Activated CD4-positive, alpha-beta T cell treated with anti-CD3 and anti-CD28 coated beads, Interleukin-2, Interleukin-6, amounts not matched to agents 100 ng/mL and 50 ng/mL, durations not matched to agents 16 hours and 8 hours (primary cell): ENCODE measurements at places on chromosomes 11 and 22.

GRCh38 chr11:27616711-27617110 is 83.5 kb downstream of the BDNF start:
- no peak for DNase-seq

DNA sequence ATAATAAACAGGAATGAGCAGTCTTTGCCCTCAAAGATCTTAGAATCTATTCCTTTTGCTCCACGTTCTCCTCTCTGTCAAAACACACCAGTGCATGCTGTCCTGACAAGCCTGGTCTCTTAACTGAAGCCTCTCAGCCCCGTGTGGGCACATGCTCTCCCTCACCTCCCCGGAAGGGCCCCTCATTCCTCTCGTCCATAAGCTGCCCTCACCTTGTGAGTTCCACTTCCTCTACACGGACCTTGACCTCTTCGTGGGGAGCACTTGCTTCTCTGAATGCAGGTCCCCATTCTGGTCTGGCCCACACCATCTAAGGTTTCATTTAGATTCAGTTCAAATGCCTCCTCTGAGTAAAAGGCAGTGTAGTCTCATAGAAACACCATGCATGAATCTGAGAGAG is 412.3 kb upstream of the SYN3 start:
- DNase-seq: no peak

- no peak for DNase-seq
Observed at GRCh38 chr22:27799827-27800249, 1.7 kb downstream of the MN1 start.

DNA sequence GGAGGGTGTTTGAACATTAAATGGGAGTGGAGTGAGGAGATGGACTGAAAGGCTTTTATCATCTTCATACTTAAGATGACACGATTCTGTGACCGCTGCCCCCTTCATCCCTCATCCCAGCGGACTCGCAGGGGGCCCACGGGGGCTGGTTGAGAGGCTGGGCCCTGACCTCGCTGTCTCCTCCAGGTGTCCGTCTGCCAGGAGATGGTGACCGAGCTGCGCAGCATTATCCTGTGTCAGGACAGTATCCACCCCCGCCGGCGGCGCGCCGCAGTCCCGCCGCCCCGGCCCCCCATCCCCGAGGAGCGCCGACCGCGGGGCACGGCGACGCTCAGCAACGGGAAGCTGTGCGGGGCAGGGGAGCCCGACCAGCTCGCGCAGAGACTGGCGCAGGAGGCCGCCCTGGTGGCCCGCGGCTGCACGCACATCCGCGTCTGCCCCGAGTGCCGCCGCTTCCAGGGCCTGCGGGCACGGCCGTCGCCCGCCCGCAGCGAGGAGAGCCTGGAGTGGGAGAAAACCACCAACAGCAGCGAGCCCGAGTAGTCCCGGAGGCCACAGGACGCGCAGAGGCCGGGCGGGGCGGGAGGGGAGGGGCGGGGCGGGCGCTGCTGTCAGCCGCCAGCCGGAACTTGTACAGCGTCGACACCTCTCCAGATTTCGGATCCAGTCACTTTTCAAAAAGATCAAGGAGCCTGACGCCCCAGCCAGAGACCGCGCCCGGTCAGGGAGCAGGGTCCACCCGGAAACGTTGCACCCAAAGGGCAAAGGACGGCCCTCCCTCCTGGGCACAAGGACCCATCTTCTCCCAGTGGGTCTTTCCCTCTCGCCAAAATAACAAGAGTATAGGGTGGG is 38.0 kb upstream of the TBCEL start:
- DNase-seq: peak; percentile 41

DNA sequence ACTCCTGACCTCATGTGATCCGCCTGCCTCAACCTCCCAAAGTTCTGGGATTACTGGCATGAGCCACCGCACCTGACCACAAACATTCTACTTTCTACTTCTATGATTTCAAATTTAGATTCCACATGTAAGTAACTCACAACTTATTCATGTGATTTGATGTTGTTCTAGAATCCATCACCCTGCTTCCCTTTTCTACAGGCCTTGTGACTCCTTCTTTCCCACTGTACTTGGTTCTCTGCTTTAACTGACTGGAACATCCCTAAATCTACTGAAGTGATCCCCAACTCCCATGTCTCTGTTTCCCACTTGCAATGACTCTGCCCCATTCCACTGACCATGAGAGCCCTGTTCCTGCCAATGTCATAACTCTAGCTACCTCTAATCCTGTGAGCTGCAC is 25.7 kb upstream of the MRPL17 start:
- no peak for DNase-seq

- no peak for DNase-seq
Observed at GRCh38 chr11:121451178-121451985, 732 bp upstream of the SORL1 start.

- no peak for DNase-seq
Observed at GRCh38 chr11:45974806-45975205, 52.4 kb downstream of the LARGE2 start.

DNA sequence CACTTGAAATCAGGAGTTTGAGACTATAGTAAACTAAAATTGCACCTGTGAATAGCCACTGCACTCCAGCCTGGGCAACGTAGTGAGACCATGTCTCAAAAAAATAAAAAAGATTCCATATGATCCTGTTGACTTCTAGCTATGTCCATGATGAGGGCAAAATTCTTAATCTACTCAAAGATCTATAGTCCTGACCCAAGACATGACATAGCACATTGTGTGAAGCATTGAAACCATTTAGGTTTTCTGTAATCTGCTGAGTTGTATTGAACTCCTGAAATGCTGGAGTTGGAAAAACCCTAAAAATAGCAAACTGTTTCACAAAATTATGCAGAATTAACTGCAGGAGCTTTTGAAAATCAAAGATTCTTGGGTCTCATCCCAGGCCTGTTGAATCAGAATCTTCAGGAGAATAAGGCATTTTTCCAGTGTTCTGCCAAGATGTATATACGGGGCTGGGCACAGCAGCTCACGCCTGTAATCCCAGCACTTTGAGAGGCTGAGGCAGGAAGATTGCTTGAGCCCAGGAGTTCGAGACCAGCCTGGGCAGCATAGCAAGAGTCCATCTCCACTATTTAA is 29.8 kb upstream of the LDHA start:
- no peak for DNase-seq

DNA sequence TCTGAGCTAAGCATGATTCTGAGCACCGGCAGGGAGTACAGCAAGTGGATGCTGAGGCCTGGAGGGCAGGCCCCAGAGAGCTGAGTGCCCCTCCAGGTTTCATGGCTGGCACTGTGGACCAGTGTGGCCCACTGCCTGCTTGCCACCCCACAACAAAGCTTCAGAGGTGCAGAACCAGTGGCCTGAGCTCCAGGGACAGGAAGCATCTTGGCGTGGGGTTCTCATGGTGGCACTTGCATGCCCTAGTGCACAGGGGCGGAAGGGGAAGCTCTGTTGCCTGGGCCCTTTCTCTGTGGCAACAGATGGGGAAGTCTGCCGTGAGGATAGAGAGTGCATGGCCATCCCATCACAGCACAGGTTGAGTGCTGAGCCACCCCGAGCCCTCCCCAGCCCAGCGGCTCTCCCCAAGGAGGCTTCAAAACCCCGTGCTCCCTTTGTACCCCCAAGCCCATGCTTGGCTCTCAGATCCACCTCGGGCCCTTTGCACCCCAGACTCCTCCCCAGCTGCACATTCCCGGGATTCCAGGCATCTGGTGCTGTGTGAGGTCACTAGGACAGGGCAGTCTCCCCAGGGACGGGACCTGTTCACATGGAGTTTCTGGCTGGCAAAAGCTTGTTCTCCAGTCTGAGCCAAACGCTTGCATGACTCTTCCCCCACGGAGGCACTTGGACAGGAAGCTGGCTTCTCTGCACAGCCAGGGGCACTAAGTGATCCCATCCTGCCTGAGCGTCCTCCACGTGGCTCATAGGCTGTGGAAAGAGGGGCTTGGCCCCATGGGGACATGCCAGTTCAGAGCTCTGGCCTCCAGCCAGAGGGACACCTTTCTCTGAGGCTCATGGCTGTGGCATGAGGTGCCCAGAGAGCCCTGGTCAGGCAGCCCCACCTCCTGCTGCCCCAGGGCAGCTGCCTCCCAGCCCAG is 4.2 kb downstream of the SLC25A1 start:
- DNase-seq: no peak

- peak; percentile 15 for DNase-seq
Observed at GRCh38 chr11:85062659-85063058, 564.5 kb downstream of the DLG2 start.

DNA sequence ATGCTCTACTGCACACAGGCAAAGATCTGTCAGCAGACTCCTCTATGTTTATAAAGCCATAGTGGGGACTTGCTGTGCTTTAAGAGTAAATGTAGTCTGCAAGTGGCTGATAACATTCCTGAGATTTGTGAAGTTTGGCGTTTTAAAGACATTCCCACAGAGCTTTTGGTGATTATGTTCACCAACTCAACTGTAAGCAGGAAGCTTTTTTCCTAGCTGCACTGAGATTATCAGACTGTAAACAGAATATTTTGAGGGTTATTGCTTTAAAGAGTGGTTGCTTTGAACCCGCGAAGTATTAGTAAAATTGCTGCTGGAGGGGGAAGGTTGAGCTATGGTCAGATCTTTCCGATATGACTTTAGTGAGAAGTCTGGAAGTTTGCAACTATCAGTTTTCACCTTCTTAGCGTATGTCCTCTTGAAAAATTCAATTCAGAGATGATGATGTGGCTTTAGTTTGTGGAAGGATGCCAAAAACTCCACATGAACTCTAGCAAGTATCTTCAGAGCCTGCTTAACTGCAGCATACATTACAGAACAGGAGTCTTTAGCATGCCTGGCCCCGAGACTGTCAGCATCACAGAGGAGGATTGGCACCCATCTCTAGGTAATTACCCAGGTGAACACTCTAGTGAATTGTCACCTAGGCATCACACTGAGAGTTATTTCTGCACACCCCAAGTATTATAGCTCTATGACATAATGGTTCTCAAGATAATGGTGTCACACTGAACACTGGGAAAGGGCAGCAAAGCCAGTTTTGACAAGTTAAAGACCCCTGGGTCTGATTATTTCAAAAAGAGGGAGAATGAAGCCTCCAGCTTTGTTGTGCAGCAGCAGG is 89.9 kb downstream of the MTNR1B start:
- no peak for DNase-seq

DNA sequence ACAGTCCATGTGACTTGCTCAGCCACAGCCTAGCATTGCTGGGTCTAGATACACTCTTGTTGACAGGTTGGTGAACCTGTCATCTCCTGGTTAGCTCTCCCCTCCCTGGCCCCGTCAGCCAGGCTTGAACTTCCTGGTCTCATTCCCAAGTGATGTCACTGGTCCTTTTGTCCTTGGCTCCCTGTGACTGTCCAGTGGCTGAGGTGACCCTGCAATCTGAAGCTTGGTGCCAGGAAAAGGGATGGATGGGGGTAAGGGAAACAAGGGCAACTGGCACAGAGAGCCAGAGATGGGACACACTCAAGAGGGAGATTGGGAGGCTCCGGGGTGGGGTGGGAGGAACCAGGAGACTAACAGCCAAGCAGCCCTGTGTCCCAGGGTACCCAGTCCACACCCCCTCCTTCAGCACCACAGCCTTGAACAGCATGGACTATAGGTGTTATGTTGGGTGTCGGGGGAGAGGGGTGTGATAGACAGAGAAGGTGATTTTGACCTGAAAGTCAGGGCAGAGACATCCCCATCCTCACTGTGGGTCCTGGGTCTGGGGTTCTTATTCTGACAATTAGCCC is 63.8 kb upstream of the THY1 start:
- DNase-seq: no peak

GRCh38 chr11:128599729-128600128 is 12.4 kb upstream of the ETS1 start:
- no peak for DNase-seq

GRCh38 chr11:17406082-17406817 is 17.8 kb upstream of the KCNJ11 start:
- no peak for DNase-seq

- DNase-seq: no peak
Observed at GRCh38 chr22:46057246-46058090, 80.5 kb upstream of the WNT7B start.

- DNase-seq: no peak
Observed at GRCh38 chr11:8613036-8613435, 19.0 kb upstream of the STK33 start.

DNA sequence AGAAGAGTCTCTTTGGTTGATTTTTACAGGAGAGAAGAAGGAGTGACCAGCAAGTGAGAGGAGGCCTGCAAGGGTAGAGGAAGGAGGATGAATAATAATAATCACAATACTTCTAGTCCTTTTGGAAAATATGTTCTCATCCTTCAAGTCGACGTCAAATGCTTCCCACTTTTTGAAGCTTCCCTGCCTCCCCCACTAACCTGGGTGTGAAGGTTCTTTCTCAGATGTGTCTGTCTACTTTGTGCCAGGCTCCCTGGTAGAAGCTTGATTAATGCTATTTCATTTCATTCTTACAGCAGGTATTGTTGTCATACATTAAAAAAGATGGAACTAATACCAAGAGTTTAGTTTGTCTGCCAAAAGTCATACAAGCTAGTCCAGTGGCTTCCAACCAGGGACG is 17.1 kb downstream of the TENM4 start:
- DNase-seq: no peak

DNA sequence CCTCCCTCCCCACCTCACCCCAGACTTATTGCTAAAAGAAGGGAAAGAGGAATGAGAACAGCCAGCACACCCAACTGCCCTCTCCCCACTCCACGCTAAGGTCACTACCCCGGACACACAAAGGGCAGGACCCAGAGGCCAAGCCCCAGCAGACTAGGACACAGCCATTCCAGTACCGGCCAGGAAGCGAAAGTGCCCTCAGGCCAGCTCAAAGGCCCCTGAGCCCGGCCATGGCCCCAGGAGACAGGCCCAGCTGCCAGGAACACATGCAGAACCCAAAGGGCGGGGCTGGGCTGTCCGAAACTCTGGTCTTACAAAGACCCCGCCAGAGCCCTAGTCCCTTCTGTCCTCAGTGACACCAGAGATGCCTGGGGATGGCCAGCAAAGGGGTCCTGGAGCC is 5.5 kb downstream of the RCOR2 start:
- no peak for DNase-seq

DNA sequence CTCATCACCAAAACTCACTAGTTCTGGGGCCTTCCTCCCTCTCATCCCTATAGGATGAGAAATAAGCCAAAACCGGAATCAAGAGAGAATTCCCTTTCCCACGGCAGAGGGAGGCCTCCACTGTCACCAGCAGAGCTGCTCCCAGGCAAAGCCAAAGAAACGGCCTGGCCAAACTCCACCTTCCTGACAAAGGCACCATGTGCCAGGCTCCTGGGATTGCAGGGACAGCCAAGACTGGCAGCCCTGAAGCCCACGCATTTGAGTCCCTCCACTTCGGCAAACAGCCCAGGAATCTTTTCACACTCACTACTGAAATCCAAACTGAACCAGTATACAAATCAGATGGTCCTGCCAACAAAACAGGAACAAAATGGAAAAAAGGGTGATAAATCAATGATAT is 6.1 kb downstream of the SMCO4 start:
- no peak for DNase-seq

DNA sequence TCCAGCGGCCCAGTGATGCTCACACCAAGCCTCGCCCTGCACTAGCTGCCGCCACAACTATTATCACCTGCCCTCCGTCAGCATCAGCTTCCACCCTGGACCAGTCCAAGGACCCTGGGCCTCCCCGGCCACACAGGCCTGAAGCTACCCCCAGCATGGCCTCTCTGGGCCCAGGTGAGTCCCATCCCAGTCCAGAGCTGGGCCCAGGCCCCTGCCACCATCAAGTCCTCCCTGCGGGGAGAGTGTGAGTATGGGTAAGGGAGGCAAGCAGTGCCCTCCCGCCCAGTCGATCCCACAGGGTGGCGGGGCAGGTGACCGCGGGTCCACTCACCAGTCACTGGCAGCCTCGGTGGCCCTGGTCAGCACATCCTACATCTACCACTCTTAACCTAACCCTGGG is 9.5 kb upstream of the SUSD2 start:
- DNase-seq: no peak

GRCh38 chr11:2450321-2451041 is 5.7 kb downstream of the KCNQ1 start:
- DNase-seq: no peak

- no peak for DNase-seq
Observed at GRCh38 chr11:107430525-107430924, 27.1 kb downstream of the CWF19L2 start.
